Cerebellar cortex (tissue), 1 donor: ENCODE measurements at places on chromosomes 4 and X.

- no peak for DNase-seq
Measured at GRCh38 chrX:105610411-105610810, 211.9 kb upstream of the NRK start.

DNA sequence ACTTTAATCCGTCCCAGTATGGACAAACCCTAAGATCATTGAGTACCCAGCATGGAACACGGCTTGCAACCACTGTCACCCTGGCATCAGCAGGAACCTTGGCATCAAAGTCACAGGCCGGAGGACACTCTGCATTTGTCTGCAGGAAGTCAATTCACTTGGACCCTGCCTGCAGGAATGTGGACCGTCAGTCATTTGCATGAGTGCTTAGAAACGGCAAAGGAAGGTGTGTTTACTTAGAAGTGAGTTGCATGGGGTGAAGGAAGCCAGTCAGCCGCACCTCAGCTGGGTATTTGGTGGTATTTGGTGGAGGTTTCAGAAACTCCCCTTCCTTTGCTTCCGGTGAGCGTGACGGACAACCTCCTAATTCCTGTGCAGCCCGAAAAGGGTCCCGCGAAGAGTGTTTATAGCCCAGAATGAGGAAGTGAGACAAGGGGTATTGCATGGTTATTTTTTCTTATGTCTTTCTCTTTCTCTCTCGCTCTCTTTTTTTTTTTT, 15.5 kb downstream of the P2RY8 start:
- no peak for DNase-seq

DNA sequence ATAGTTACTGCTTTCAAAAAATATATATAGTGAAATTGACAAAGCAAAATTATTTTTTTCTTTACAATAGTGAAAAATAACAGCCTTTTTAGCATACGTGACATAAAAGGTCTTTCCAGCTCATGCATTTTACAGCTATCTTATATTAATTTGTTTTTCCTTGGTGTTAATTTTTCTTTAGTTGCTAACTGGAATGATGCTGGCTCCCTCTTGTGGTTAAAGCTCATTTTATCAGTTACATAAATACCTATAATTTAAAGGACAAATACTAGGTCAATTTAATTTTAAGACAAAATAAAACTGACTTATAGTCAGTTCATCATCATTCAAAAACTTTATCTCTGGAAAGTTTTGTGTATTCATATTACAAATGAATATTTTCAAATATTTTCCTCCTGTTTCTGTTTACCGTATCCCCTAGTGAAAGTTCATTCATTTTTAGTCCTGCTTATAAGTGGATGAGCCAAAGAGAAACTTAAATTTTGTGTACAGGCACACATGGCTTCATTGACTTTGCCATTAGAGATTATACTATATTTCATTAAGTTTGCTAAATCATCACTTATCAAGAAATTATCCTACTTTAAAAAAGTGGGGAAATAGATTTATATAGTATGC, 9.9 kb upstream of the ANAPC4 start:
- DNase-seq: peak; percentile 34

DNA sequence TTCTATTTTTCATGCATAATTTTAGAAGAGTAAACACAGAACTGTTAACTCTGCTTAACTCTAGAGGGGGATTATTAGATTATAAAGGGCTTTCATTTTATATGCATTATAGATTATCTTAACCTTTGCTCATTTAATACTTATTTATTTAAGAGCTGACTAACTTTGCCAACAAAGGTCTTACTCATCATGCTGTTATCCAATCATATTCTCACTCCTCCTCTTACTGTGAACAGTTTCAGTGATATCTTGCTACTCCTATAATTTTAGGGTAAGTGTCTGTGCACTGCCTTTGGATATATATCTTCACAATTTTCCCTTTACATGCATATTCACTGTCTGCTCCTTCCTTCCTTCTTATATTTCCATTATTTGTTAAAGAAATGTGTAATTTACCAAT, 1814.9 kb downstream of the STIM2 start:
- no peak for DNase-seq

DNA sequence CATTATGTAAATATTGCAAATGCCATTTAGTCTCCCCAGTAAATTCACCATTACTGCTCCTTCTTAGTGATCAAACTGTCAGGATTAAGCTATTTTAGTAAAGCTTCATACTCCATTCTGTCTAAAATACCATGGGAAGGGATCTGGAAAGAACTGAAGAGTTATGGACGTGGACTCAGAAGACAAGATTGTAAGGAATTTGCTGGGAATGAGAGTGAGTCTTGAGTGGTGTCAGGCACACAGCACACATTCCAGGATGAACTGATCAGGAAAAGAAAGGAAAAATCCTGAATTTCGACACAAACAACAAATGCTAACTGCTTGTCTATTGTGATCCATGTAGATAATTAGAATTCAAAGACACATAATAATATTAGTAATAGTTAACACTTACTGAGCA, 311.0 kb downstream of the CENPC start:
- DNase-seq: no peak

DNA sequence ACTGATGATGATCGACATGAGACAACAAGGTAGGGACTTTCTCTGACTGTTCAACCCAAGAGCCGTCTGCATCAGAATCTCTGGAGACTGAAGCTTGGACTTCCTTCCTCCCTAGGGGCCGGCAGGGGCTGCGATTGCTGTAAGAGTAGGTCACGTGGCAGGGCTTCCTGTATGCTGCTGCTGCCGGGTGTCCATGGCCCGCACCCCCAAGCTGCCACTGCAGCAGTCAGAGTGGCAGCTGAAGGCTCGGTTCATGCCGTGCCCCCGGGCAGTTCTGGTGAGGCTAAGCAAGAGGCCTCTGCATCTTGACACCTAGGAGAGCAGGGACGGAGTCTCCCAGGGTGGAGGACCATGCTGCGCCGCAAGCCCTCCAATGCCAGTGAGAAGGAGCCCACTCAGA, at the start of gene SASH3:
SASH3 (plus strand) TSS at position 203 of the 400 bp plus-strand sequence; CDS start at position 352, 149 bp downstream.
- DNase-seq: no peak

DNA sequence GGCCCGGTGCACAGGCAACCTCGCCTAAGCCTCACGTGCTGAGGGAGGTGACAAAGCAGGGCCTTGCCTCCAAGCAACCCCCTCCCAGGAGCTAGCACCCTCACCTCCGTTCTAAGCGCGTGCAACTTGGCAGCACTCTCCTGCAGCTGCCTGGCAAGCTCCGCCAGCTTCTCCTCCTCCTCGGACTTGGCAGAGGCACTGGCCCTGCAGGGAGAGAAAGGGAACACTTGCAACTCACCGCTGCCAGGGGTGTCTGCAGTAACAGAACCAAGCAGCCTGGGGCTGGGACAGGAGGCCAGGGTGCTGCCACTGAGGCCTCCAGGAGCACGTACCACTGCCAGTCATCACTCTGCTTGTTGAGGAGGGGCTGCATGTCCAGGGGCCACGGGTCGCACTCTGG, 10.3 kb upstream of the TREX2 start:
- no peak for DNase-seq

DNA sequence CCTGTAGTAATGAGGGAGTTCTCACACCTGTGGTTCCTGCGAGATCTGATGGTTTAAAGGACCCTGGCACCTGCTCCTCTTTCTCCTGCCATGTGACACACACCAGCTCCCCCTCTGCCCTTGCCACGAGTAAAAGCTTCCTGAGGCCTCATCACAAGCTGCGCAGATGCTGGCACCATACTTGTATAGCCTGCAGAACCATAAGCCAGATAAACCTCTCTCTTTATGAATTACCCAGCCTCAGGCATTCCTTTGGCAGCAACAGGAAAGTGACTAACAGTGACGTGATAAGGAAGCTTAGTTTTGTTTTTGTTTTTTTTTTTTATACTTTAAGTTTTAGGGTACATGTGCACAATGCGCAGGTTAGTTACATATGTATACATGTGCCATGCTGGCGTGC, 130.9 kb downstream of the AFAP1 start:
- DNase-seq: no peak

- no peak for DNase-seq
Measured at GRCh38 chrX:12563121-12563520, 228.1 kb upstream of the PRPS2 start.

DNA sequence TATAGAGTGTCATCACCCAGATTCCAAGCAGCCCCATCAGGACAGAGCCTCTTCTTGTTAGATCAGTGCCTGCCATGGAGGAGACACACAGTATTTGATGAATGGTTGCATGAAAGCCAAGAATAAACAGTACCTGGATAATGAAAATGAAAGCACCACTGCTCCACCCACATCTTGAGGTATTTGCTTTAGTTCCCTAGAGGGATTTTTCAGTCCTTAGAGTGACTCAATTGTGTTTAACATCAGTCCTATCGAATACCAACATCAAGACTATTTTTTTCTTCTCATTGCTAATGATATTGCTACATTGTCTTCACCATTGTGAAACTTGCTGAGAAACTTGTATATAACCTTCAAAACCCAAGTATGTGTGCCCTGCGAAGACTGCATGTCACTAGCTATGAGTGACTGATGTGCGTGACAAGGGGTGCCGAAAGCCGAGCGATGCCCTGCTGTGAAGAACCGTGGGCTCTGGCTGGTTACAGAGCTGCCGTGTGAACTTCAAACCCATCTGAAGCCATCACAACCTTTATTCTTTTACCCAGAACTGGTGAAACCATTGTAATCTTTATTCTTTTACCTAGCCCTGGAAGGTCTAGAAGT, 211.3 kb upstream of the FAT1 start:
- DNase-seq: no peak

DNA sequence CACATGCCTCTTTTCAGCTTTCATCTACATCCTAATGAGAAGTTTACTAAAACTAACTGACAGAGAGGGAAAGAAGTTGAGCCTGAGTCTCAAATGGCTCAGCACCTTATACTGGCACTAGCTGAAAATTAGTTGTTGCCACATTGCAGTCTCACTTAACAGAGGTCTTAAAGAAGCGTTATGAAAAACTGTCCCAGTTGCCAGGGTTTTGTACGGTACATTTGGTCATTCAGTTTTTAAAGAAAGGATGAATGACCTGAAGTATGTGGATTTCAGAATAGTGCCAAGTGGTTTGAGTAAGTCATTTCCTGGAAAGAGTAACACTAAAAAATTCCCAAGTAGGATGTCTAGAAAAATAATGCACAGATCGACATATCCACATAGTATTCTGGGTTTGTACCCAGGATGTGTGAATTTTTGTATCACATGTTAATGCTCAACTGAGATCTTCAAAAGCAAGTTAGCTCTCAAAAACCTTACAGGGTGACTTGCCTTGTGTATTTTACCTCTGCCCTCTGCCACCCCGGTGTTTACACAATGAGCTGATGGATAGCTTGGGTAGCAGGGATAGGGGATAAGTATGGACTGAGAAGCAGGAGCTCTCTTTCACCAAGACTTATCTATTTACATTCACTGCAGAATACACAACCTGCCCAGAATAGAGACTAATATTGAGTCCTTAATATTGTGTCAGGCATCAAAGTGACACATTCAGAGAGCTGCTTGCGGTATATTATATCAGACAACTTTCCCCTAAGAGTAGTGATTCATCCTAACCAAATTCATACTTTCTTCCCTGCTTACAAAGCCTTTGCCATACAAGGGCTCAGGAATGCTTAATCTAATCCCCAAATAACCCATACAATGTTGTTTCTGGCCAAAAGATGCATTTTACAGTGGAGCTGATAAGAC, 1075.7 kb upstream of the PABPC4L start:
- DNase-seq: peak; percentile 14

- no peak for DNase-seq
Measured at GRCh38 chr4:123555807-123556273, 159.2 kb downstream of the SPRY1 start.

DNA sequence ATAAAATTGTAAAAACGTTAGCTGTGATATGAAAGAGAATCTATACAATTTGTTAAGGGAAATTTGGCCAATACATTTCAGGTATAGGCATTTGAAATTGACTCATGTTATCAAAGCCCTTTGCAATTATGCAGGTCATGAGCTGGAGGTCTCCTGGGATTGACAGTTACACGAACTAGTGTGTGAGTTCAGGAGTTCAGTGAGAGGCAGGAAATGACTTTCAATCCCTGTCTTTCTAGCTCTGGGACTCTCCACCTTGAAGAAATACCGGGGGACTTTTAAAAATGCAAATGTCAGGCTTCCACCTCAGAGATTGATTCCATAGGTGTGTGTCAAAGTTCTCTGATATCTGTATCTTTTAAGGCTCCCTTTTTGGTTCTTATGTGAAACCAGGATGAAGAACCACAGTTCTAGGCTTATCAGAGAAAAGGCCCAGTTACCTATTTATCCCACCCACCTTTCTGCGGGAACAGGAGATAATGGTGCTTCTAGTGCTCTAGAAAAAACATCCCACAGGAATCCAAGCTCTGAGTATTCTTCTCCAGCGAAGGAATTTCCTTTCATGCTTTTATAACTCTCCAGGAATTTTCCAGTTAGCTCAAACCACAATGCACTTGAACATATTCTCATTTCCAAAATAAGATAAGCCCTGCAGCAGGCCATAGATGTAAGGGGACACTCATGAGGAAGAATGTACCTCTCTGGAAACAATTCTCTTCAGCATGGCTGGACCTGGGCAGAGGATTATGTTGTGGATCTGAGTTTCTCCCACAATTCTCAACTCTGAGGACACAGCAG, 501.0 kb downstream of the IDS start:
- DNase-seq: no peak

DNA sequence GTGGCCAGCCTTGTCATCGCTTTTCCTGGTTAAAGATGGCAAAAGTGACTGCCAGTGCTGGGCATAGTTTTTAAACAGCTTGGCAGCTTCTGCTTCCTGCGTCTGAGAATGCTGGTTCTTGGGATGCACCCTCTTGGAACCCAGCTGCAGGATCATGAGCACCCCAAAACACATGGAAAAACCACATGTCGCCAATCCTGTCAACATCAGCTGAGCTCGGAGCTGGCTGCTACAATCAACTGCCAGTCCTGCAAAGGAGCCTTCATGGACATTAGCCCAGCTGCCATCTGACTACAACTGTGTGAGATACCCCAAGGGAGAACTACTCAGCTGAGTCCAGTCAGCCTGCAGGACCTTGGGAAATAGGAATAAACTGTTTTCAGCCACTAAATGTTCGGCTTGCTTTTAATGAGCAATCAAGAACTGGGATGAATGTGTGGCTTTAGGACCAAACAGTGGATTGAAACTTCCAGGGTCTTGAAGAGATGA, 31.0 kb downstream of the OSTC start:
- DNase-seq: no peak

DNA sequence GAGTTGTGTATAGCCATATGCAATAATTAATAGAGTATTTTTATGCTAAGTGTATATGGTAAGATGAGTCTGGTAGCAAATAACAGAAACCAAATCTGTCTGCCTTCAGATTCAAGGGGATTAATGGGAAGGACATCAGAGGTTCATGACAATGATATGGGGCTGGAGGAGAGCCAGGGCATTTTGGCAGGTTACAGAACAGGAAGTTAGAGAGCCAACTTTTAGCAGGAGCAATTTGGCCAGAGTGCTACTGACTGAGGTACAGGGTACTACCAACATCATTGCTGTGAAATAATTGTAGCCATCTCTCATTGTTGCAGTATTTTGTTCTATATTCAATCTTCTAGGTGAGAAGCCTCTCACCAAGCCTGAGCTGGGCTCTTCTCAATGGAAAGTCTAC, 210.9 kb upstream of the FAM47A start:
- no peak for DNase-seq
